ENCODE measurements at places on chromosomes 3 and 15.

GRCh38 chr3:17155951-17156350 is 271.2 kb downstream of the PLCL2 start:
- no peak for DNase-seq

DNA sequence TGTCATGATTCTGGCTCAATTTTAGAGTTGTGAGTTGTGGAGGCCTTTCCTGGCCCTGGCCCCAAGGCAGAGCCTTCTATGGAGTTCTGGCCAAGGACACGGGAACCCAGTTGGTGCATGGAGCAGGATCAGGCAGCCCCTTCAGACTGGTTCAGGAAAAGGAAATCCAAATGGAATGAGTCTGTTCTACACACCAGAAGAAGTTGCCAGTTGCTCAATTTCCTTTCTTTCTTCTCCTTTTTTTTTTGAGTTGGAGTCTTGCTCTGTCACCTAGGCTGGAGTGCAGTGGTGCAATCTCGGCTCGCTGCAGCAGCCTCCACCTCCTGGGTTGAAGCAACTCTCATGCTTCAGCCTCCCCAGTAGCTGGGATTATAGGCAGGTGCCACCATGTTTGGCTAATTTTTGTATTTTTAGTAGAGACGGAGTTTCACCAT is 28.9 kb upstream of the BHLHE40 start:
- DNase-seq, result no peak

DNA sequence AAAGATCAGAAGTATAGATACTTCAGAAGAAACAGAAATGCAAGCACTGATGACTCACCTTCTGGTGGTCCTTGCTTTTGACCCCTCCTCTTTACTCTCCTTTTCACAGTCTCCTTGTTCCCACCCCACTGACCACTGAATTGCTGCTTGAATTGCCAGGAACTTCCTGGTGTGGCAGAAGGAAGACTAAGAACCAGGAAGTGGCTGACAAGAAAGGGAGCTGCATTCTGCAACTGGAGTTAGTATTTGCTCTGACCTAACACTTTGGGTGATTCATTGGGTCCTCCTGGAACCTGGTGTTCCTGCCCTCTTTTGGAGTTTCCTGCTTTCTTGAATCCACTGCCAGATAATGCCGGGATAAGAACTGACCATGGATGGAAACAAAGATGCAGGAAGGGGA is 23.0 kb downstream of the KY start:
- no peak for DNase-seq

DNA sequence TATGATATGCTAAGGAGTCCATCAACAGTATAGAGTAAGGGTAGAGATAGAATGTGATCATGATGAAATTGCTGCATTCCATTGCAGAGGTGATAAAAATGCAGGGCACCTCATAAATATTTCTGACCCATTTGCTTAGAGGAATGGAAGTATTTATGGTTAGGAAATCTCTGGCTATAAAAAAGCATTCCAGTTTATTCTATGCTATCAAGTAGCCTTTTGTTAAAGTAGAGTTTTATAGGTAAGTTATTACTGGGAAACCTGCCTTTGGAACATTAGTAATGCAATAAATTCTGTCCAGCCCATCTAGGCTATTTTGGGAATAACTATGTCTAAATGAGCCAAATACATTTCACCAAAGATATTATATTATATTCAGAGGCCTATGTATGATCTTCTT is 19.8 kb upstream of the STRIT1 start:
- DNase-seq, result no peak

- DNase-seq, result no peak
These were observed 21.7 kb downstream of the HERC1 start for GRCh38 chr15:63811942-63812550.

GRCh38 chr3:178586076-178586475 is 49.8 kb downstream of the KCNMB2 start:
- no peak for DNase-seq

GRCh38 chr3:13506680-13507079 is 26.6 kb downstream of the HDAC11 start:
- DNase-seq, result no peak

GRCh38 chr15:58268746-58269267 is 130.6 kb downstream of the AQP9 start:
- DNase-seq, result no peak

GRCh38 chr3:124540550-124541211 is 189.6 kb upstream of the UMPS start:
- DNase-seq, result no peak

DNA sequence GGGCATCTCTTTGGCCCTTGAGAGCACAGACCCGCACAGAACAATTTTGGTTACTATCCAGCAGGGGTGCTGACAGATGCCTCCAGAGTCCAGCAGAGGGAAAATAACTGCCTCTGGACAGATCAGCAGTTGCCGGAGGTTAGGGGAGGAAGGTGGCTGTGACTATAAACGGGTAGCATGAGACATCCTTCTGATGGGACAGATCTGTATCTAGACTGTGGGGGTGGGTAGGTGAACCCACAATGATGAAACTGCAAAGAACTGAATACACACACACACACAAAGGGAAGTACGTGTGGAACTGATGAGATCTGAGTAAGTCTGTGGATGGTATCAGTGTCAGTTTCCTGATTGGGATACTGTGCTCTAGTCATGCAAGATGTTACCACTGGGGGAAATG is 21.2 kb downstream of the ADAMTS7 start:
- DNase-seq, result no peak

- DNase-seq, result no peak
These were observed 21.2 kb downstream of the GRIP2 start for GRCh38 chr3:14518893-14519292.

DNA sequence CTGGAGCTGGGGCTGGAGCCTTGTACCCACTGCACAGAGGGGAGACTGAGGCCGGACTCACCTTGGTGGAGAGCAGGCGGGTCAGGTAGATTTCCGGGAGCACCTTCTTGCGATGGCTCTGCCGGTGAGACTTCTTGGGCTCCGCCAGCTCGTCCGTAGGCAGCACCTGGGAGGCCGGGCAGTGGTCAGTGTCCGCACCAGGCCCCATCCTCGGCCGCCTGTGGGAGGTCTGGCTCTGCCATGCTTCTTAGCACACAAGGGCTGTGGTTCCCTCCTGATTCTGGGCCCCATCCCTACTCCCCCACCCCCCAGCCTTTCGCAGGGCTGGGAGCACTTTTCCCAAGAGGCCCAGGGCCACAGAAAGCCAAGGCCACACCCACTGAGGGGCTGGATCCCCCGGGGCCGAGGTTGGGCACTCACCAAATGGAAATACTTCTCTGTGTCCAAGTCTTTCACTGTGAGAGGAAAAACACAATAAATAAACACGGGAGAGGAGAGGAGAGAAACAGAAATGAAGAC is 17.4 kb downstream of the H1-8 start:
- no peak for DNase-seq

GRCh38 chr3:151206201-151206600 is 3.2 kb upstream of the GPR171 start:
- no peak for DNase-seq

DNA sequence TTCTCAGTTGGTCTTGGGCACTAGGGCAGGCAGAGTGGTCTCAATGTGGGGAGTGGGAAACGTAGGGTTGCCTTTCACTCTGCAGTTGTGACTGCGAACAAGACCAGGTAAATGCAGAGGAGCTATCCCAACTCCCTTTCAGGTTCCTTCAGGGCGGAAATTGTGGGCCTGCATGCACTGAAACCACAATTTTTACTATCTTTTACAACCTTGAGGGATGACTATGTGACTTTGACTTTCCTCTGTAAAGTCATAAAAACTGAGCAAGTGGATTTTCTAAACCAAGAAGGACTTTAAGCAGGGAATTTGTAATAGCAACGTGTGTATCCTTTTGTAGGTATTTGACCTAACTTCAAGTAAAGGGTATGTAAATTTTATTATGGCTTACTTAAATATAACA is 171.4 kb upstream of the CADPS start:
- no peak for DNase-seq

- DNase-seq, result no peak
These were observed 33.4 kb upstream of the INSYN1 start for GRCh38 chr15:73786538-73786937.

GRCh38 chr15:58313304-58313703 is 118.5 kb upstream of the LIPC start:
- DNase-seq, result no peak

DNA sequence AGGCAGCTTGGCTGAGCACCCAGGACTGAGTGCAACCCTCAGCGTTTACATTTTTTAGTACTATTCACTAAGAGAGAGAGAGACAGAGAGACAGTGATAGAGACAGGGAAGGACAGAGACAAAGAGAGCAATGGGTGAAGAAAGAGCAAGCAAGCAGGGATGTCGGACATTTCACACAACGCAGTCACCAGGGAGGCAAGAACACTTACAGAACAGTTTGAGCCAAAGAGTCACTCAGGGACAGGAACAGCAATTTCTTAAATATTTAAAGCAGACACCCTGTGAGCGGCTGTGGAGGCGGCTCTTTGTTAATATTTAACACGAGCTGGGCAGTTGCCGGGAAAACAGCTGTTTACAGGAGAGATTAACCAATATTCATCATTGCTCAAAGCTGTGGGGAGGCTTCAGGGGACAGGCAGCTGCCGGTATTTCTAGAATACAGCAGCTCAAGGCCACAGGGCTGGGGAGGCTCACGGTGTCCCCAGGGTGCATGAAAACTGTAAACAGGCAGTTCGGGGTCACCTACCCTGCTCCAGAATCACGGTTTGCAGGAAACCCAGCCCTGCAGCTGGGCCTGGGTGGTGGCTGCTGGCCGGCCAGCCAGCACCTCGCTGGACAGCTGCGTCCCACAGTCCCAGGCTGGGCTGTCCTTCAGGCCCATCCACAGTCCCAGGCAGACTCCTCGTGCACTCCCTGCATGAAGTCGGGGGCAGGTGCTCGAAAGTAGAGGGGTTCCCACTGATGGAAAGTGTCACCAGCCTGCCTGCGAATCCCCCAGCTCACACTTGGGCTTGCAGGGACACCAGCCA is 38.8 kb upstream of the PCSK6 start:
- DNase-seq, result no peak

DNA sequence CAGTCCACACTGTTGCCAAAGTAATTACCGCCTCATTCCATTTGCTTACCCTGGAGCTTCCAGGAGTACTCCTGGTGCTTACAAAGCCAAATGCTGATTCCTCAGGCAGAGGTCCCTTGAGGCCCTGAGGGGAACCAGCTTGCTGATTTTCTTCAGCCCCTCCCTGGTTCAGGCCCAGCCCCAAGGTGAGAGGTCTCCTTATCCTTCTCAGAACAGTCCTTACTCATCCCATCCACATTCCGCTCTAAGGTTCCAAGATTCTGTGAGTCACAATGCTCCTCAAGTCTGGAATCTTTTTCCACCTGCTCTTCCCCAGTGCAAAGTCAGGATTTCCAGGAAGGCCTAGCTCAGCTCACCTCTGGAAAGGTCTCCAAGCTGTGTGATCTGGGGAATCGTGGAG is 1.8 kb upstream of the ATP10A start:
- DNase-seq, result no peak

- DNase-seq, result no peak
These were observed 44.8 kb downstream of the GATM start for GRCh38 chr15:45333550-45333949.

DNA sequence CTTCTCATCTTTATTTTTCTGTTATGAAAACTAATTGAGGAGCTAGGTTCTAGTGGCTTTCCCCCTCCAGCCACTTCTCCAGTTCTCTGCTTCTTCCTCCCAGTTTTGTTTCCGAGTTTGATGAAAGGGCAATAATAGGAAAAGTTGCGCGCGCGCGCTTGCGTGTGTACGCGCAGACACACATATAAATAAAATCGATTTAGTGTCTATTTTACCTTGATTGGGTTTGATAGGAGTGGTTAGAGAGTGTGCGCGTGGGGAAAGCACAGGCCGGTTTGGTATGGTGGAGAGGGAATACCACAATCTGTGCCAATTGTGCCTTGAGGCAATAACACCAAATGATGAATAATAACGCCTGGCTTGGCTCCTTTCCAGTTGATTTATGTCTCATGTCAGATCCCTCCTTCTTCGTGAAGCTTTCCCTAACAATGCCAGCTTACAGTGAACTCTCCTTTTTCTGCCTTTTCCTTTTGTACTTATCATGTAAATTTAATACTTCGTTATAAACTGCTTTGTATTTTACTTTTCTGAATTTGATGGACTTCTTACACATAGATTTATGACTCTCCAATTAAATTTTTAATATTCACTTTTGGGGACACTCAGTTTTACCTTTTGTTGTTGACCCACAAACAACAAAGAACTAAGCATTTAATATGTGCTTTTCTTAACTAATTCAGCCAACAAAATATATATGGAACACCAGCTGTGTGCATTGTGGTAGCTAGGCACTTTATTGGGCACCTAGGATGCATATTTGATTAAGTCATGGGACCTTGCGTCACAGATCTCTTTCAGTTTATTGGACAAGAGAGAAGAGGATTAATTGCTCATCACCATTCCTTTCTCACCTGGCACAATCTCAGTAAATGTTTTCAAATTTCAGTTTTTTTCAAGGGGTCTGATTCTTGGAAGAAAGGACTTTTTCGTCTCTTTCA is 1.7 kb downstream of the TIPARP start:
- no peak for DNase-seq

DNA sequence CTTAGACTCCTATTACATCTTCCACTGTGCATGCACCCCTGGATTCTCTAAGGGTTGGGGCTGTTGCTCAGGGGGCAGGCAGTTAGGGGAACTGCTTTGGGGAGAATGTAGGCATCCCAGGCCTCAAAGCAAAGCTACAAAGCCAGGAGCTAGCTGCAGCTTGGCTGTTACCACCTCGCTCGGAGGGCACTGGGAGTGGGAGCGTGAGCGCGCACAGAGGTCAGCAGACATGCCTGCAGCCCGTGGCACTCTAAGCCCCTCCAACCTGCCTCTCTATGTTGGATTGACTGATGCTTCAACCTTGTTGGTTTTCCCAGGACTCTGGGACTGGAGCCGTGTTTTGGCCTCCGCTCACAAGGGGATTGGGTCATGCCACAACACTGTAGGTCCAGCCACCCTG is 69.8 kb downstream of the CPN2 start:
- DNase-seq, result no peak

DNA sequence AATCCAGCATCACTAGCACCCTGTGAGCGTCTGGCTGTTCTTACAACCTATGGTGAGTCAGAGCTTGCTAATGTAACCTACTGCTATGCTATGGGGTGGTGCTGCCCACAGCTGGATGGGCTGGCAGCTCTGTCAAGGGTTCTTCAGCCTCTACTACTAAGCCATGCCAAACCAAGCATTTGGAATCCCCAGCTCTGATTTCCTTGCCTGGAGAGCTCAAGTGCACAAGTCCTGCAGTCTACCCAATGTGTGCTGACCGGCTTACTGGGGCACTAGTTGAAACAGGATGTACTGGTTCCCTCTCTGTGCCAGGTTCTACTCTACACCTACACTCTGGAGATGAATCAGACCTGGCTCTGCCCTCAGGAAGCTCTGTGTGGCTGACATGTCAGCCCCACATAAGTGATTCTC is 4.2 kb downstream of the TEX264 start:
- DNase-seq, result no peak

GRCh38 chr15:82901114-82901805 is 51.3 kb downstream of the HOMER2 start:
- DNase-seq, result no peak

DNA sequence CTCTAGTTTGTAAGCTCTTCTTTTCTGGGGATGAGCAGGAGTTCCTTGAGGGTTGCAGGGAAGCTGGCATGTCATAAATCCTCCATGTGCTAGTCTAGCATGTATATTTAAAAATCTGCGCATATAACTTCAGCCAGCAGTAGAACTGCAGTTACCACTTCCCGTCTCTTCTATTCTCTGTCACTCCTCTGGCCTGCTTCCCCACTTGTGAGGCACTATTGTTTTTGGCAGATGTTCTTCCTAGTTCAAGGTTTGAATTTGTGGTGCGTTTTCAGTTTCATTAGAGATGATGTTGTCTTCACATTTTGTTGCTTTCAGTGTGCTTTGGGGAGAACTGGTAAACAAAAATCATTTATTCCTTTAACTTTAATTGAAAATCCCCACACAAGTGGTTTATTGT is 169.1 kb upstream of the ZPLD1 start:
- no peak for DNase-seq
